Effector CD8-positive, alpha-beta T cell (primary cell): ENCODE measurements at places on chromosomes 13 and 19.

DNA sequence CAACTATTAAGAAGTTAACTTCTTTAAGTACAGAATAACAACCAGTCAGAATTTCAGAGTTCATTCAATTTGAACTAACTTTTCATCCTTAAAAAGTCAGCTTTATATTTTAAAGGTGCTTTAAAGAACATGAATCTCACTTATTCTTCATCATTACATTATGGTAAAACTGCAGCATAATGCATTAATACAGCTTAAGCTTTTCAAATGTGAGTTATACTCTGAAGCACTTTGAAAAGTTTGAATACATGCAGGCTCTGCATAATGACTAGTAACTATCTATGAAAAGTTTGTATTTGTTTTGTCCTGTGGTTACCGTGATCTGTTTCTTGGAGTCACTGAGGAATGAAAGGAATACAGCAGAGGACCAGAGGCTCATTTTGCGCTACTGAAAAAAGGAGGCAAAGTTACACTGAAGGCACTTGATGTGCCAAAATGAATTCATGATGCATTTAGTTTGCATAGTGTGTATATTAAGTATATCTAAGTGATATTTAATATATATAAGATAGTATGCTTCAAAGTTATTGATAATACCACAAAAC is 4.1 kb downstream of the PCDH17 start:
- no peak for DNase-seq

GRCh38 chr19:30159636-30160035 is 212.5 kb upstream of the ZNF536 start:
- no peak for DNase-seq

GRCh38 chr13:49802426-49802825 is 9.9 kb upstream of the KPNA3 start:
- no peak for DNase-seq

DNA sequence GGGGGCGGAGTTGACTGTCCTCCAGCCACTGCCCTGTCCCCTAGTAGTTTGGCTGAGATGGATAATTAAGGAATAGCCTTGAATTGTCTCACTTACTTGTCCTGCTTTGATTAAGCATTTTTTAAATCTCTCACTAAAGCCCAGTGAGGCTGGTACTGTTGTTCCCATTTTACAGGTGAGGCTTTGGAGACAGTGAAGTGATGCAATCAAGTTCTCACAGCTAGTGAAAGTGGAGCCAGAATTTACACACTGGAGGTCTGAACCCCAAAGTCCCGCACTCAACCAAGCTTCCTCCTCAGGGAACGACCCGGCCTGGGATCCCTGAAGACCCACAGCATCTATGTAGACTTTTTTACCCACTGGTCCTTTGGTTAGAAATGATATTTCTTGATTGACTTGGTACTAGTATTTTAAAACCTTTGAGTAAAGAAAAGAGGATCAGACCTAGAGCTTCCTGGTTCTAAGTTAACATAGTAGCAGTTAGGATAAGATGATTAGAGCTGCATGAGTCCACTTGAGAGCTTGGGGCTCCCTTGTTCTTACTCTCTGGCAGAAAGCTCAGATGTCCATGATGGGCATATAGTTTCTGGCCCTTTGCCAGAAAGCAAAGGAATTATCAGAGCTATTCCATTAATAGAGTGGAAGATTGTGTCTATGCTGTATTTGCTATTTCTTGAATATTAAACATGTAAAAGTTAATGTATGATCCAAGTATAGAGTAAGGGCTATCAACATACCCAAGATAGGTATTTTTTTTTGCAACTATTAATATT is 154.3 kb downstream of the LMO7 start:
- no peak for DNase-seq

- no peak for DNase-seq
Observed at GRCh38 chr13:45595965-45596364, 19.6 kb downstream of the ERICH6B start.

- no peak for DNase-seq
Observed at GRCh38 chr19:3116621-3117020, 19.2 kb upstream of the GNA15 start.

- no peak for DNase-seq
Observed at GRCh38 chr13:75485286-75486062, 3.5 kb upstream of the TBC1D4 start.

GRCh38 chr19:5805462-5806132 is 730 bp downstream of the NRTN start:
- peak; percentile 64 for DNase-seq

DNA sequence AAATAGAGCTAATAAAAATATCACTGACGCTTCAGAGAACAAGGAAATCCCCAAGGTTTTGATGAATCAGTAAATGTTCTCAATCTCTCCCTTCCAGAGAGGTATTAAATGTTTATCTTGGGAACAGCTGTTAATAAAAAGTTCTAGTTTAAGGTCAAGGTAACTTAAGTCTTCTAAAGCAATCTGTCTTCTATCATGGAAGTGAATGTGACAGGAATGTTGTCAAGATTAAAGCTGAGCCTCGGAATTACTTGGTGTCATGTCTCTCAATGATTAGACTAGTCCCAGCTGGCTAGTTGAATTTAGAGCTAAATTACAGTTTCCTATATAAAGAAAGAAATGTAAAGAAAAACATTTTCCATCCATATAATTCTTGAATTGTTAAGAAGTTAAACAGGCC is 23.4 kb downstream of the ESD start:
- DNase-seq, result no peak

DNA sequence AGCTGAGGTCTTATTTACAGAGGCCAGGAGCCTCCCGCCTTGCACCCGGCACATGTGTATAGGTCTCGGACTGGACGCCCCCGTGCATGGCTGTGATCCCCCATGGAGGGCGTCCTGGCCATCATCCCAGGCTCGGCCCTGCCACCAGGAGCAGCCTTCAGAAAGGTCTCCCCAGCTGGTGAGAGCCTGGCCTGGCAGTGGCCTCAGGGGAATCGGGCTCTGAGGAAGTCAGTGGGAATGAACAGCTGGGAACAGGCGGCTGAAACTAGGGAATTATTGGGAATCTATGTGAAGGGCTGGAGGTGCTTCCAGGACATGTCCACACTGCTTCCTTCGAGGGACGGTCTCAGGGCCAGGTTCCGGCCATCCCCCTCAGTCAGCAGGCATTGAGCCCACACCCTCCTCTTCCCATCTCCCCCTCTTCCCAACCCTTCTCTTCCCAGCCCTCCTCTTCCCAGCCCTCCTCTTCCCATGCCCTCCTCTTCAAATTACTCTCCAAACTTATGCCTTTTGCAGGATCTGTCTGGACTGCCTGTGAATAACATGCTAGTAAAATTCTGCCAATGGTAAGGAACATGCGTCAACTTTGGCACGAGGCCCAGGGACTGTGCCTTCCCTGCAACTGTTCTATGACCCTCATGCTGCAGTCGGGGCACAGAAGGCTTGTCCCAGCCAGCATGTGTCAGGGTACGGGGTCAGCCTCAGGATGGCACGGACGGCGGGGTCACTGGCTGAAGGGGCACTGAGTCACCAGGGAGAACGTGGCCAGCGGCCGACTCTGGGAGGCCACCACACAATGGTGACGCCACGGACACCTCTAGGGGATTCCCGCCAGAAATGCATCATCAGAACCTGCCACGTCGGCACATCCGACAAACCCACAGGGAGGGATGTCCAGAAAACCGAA is 24.2 kb upstream of the C13orf46 start:
- no peak for DNase-seq

DNA sequence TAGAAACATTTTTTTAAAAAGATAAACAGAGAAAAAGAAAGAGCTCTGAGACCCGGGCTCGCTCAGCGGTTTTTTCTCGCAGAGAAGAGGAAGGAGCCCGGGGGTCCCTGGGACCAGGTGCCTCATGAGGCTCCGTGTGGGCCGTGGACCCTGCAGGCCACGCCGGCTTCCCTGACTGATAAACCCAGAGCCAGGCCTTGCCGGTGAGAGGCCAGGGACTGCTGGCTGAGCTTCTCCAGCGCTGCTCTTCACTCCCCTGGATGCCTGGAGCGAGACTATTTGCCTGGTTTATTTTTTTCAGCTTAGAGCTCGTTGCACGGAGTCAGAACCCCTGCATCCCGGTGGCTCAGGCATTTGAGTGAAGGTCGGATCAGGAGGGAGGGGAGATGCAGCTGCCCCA is 53.4 kb upstream of the F7 start:
- no peak for DNase-seq

- DNase-seq, result peak; percentile 50
Observed at GRCh38 chr19:3338541-3339181, 27.7 kb upstream of the NFIC start.
